Activated CD8-positive, alpha-beta memory T cell treated with anti-CD3 and anti-CD28 coated beads for 36 hours (primary cell): ENCODE measurements at places on chromosomes 2 and 18. TPM values are rescaled to one million over a fixed set of nuclear protein-coding genes. Genes with fewer than 3 reads are reported as not detected.

PSMA8 gene
- 1.6 TPM for total RNA-seq

HOXD1 gene
- total RNA-seq, result not detected

CD226 gene
- total RNA-seq, result 186 TPM

SLC9A4 gene
- not detected for total RNA-seq

CCDC148 gene
- not detected for total RNA-seq

ZSWIM2 gene
- not detected for total RNA-seq

KIF5C gene
- total RNA-seq, result 25.4 TPM

GATA6 gene
- total RNA-seq, result not detected

AQP12A gene
- not detected for total RNA-seq

KDSR gene
- 63.5 TPM for total RNA-seq

HOXD10 gene
- not detected for total RNA-seq

FAM210A gene
- 51.6 TPM for total RNA-seq

LOXL3 gene
- 1.4 TPM for total RNA-seq

ALPP gene
- total RNA-seq, result not detected

NOSTRIN gene
- total RNA-seq, result not detected

MRPS9 gene
- 49.2 TPM for total RNA-seq

ELP2 gene
- 85.6 TPM for total RNA-seq

SERPINB2 gene
- total RNA-seq, result not detected

DCDC2C gene
- total RNA-seq, result not detected

ELAC1 gene
- 8.2 TPM for total RNA-seq

GALNT3 gene
- 2.6 TPM for total RNA-seq

KLHL14 gene
- total RNA-seq, result not detected

POTEE gene
- total RNA-seq, result 0.29 TPM

ZNF513 gene
- 9.5 TPM for total RNA-seq

KLHL29 gene
- total RNA-seq, result 0.15 TPM

REG1A gene
- total RNA-seq, result not detected

ALS2 gene
- 15.2 TPM for total RNA-seq

PFN4 gene
- not detected for total RNA-seq
